ENCODE measurements at places on chromosomes 1 and 21. TPM values are rescaled to one million over a fixed set of nuclear protein-coding genes. Genes with fewer than 3 reads are reported as not detected.
A peak's percentile ranks its signal among the peaks of the same experiment; 100 is the strongest.

- no peaks in the 10 kb centered on the region for H3K36me3 ChIP-seq
- no peak overlapping the region for H3K4me3 ChIP-seq
- DNase-seq: no peak
- no peaks in the 10 kb centered on the region for H3K27me3 ChIP-seq
- H3K4me1 ChIP-seq: peaks cover 57% of the 10 kb centered on the region
- peak overlapping the region; percentile 79 for H3K27ac ChIP-seq
Observed at GRCh38 chr1:234729561-234730474, 119.8 kb upstream of the IRF2BP2 start.

GRCh38 chr1:160711276-160711601 lies 383 bp downstream of the CD48 start:
- H3K4me1 ChIP-seq: peaks cover 32% of the 10 kb centered on the region
- no peak overlapping the region for H3K4me3 ChIP-seq
- DNase-seq: no peak

DNA sequence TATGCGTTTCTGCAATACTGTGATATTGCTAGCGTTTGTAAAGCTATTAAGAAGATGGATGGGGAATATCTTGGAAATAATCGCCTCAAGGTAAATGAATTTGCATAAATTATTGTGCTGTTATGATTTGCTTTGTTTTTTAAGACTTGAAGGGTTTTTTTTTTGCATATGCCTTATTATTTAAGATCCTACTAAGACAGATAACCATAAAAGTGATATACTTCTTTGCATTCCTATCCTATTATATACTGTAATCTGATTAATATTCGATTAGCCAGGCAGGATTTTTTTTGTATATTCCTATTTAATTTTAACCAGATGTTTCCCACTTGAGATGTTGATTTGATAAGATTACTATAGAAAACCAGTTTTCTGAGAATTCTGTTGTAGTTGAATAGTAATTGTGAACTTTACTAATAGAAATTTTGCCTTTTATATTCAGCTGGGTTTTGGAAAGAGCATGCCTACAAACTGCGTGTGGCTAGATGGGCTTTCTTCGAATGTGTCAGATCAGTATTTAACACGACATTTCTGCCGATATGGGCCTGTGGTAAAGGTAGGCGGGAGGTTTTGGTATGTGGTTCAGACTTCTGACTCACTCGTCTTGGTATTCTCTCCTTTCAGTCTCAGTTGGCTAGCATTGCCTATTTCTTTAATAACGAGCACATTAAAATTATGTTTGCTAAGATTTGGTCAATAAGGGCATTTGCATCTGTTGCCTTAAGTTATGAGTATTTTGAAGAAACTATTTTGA lies 56.8 kb downstream of the ZBTB17 start:
- H3K4me3 ChIP-seq: no peak overlapping the region
- H3K4me1 ChIP-seq: peaks cover 31% of the 10 kb centered on the region
- H3K36me3 ChIP-seq: peaks cover 81% of the 10 kb centered on the region
- peak overlapping the region; percentile 32 for H3K27ac ChIP-seq
- no peak for DNase-seq

- no peaks in the 10 kb centered on the region for H3K4me1 ChIP-seq
- H3K36me3 ChIP-seq: no peaks in the 10 kb centered on the region
Observed at GRCh38 chr1:89429062-89429461, 65.2 kb downstream of the GBP6 start.

Gene ANGPTL3
- not detected for total RNA-seq

Gene CD52
- total RNA-seq: 499 TPM

Gene GSTM2
- 9.2 TPM for total RNA-seq

Data from activated B cell treated with CpG ODN at 0.5 μM for 24 hours (primary cell).